NCI-H1092 (cell line): ENCODE measurements at places on chromosomes 5 and 9.

GRCh38 chr9:125748446-125749099, 1.4 kb downstream of the PBX3 start:
- DNase-seq, result no peak

- DNase-seq, result no peak
Measured at GRCh38 chr5:143985832-143986515, 174.0 kb downstream of the HMHB1 start.

DNA sequence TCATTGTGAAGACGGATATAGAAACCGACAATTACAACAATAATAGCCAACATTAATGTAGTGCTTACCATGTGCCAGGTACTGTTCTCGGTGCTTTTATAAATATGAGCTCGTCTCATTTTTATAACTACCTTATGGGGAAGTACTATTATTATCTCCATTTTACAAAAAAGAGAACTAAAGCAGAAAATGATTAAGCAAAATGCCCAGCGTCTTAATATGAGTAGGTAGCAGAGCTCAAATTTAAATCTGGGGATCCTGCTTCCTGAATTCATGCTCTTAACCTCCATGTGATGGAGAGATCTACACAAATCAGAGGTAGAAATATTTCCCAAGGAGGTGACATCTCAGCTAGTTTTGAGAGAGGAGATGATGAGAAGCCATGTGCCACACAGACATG, 256.9 kb downstream of the TRIM32 start:
- DNase-seq, result no peak

- DNase-seq, result no peak
Measured at GRCh38 chr5:40909723-40910122, 426 bp downstream of the C7 start.

DNA sequence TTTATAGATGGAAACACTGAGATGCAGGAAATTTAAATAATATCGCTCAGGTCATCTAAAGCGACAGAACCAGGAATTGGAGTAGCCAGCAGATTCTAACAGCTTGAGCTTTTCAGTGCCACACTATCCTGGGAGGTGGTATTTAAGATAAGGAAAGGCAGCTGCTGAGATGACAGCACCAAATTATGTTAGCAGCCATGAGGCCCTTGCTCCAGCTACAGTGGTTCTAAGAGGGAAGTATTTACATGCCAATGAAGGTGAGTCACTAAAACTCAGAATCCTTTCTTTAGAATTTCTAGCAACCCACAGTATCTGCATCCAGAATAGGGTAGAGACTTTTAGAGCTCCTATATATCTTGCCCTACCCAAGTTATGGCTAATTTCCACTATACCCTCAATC, 127.0 kb upstream of the VLDLR start:
- DNase-seq, result no peak

DNA sequence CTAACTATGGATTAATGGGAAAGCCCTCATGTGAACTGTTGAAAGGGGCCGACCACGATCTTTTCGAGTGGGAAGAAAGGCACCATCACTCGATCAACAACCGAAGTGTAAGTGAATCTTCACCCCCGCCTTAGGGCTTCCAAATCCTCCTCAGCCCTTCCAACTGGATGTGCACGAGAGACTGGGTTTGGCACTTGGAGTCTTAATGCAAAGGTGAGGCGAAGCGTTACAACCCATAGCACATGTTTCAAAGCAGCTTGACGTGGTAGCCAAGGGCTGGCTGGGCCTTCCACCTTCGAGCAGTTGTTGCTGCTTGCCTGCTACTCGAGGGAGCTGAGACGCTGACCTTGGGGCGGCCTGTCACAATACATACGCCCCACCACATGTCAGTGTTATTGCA, 5.7 kb upstream of the LCN9 start:
- no peak for DNase-seq

- DNase-seq, result peak; percentile 5
Measured at GRCh38 chr5:18487928-18488480, 853.7 kb downstream of the TAF11L14 start.
